ENCODE measurements at places on chromosomes 1 and 21.

GRCh38 chr1:199862047-199862446 lies 165.5 kb upstream of the NR5A2 start:
- no peaks in the 10 kb centered on the region for H3K4me1 ChIP-seq
- no peak for DNase-seq
- H3K36me3 ChIP-seq: no peaks in the 10 kb centered on the region
- no peak overlapping the region for H3K4me3 ChIP-seq

GRCh38 chr1:243848858-243849420 lies 1.1 kb downstream of the AKT3 start:
- no peaks in the 10 kb centered on the region for H3K27me3 ChIP-seq
- H3K36me3 ChIP-seq: no peaks in the 10 kb centered on the region
- peak; percentile 32 for DNase-seq

- no peak for DNase-seq
- H3K27ac ChIP-seq: no peak overlapping the region
- H3K36me3 ChIP-seq: no peaks in the 10 kb centered on the region
- H3K27me3 ChIP-seq: no peaks in the 10 kb centered on the region
- H3K4me3 ChIP-seq: no peak overlapping the region
Observed at GRCh38 chr1:8670371-8670818, 147.0 kb downstream of the RERE start.

DNA sequence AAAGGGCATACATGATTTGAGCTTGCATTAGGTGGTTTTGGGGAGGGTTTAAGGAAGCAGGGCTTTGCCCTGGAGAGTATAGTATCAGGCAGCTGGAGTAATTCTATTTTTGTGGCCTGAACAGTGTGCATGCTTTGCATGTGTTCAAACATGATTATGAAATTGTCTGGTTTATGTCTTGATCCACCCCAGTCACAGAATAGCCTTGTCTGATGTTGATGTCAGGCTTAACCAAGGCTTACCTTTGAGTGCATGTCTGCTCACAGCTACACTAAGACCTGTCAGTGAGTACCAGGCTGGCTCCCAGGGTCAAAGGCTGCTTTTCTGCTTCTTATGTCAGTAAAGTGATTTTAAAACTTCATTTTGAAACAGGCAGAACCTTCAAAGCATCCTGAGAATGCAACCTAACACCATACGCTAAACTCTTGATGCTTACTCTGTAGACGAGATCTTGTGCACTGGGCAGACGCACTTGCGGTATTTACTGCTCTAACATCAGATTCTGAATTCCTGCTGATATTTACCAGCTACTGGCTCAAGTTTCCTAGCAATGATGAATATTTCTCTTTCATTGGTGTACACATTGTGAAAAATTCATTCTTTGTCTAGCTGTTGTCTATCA lies 78.9 kb downstream of the MAP3K21 start:
- H3K4me3 ChIP-seq: no peak overlapping the region
- no peak overlapping the region for H3K27ac ChIP-seq
- DNase-seq: no peak
- H3K36me3 ChIP-seq: no peaks in the 10 kb centered on the region
- no peaks in the 10 kb centered on the region for H3K27me3 ChIP-seq

- no peaks in the 10 kb centered on the region for H3K27me3 ChIP-seq
- H3K4me1 ChIP-seq: peaks cover 10% of the 10 kb centered on the region
- H3K4me3 ChIP-seq: no peak overlapping the region
- DNase-seq: peak; percentile 14
- no peaks in the 10 kb centered on the region for H3K36me3 ChIP-seq
Observed at GRCh38 chr21:42760951-42761751, 107.7 kb downstream of the PDE9A start.

- no peaks in the 10 kb centered on the region for H3K27me3 ChIP-seq
- no peaks in the 10 kb centered on the region for H3K36me3 ChIP-seq
- no peak for DNase-seq
- no peak overlapping the region for H3K4me3 ChIP-seq
- H3K27ac ChIP-seq: no peak overlapping the region
Observed at GRCh38 chr1:208369658-208370057, 125.5 kb upstream of the PLXNA2 start.

DNA sequence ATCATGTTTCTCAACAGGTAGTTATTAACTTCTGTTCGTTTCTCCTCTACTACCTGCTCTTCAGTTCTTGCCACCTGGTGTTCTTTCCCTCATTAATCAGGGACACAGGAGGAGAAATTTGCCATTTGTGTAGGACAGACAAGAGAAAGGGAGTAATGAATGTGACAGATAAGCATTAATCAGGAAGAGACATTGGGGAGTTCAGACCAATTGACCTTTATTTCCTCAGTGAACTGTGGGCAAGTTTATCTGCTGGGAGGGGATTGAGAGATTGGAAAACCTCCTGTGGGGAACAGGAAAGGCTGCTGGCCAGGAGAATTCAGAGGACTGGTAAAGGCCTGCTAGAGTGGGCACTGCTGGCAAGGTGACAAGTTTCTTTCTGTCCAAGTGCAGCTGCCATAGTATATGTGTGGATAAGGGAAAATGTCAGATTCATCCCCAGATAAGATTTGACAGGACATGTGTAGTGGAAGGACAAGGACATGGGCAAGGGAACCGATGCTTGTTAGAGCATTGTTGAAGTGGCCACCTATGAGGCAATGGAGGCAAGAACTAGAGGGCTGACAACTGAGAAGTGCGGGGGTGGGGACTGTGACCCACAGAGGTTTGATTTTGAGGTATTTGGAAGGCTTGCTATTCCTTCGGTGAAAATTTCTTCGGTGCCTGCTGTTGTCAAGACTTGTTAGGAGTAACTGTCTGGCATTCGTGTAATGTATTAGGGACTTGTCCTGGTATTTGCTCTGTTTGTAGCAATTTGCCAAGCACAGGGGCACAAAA lies 12.6 kb downstream of the SZT2 start:
- no peaks in the 10 kb centered on the region for H3K4me1 ChIP-seq
- peaks cover 5% of the 10 kb centered on the region for H3K36me3 ChIP-seq
- no peak for DNase-seq

DNA sequence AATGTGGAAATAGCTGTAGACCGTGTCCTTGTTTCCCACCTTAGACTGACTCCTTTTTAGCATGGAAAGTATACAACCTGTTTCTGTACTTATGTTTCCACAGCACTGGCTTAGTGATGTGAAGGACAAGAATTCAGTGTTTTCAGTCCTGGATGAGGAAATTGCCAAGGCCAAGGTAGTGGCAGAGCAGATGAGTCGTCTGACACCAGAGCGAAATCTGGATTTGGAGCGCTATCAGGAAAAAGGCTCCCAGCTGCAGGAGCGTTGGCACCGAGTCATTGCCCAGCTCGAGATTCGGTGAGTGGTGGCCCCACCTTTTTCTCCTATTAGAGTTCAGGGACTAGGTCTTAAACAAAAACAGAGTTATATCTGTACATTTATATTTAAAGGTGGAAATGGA lies 112.6 kb downstream of the MACF1 start:
- H3K27me3 ChIP-seq: no peaks in the 10 kb centered on the region
- DNase-seq: no peak
- H3K4me1 ChIP-seq: no peaks in the 10 kb centered on the region
- no peak overlapping the region for H3K4me3 ChIP-seq
- no peak overlapping the region for H3K27ac ChIP-seq

DNA sequence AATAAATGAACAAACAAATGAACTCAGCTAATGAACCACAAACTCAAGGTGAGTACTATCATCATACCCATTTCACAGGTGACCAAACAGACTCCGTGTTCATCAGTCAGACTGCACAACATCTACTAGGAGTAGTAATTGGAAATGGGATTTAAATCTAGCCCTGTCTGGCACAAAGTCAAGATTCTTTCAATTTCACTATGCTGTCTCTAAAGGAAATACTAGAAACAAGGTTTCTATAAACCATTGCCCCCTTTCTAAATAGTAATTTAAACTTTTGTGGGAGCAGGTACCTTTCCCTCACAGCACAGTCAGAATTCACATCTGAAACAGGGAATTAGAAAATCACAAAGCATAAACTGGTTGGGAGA lies 160.3 kb downstream of the TGFBR3 start:
- H3K36me3 ChIP-seq: no peaks in the 10 kb centered on the region
- no peaks in the 10 kb centered on the region for H3K27me3 ChIP-seq
- H3K4me3 ChIP-seq: no peak overlapping the region
- no peak for DNase-seq

- no peaks in the 10 kb centered on the region for H3K27me3 ChIP-seq
- peak; percentile 81 for DNase-seq
- no peak overlapping the region for H3K4me3 ChIP-seq
Observed at GRCh38 chr1:176880955-176881595, 283.4 kb downstream of the ASTN1 start.

GRCh38 chr1:168834225-168834872 lies 105.3 kb upstream of the DPT start:
- peak overlapping the region; percentile 68 for H3K27ac ChIP-seq
- H3K36me3 ChIP-seq: no peaks in the 10 kb centered on the region
- no peak for DNase-seq

DNA sequence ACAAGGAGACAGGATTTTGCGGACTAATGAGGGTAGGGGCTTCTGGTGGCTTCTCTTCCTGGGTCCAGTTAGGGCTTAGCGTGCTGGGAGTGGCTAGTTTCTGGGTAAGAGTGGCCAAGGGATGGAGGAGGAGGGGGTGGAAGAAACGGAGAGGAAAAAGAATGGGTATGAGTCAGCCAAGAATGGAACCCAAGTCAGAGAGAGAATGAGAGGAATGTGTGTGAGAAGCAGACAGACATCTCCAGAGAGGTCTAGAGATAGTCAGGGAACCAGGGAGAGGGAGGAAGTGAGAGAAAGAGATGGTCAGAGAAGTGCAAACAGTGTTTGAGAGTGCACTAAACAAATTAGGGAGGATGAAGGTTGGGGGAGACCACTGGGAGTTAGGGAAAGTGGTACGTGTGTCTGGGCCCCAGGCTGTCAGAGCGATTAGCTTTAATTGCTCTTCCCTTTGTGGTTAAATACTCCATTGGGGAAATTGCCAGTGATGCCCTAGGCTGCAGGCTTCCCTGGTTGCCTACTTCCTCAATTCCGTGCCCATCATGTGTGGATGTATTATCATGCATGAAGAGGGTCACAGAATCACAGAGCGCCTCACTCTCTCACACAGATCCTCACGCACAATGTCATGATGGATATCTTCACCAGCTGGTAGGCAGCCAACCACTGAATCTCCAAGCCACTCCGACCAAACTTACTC lies 1.4 kb downstream of the PEA15 start:
- H3K4me1 ChIP-seq: peaks cover 54% of the 10 kb centered on the region
- DNase-seq: no peak
- H3K36me3 ChIP-seq: no peaks in the 10 kb centered on the region
- peak overlapping the region; percentile 85 for H3K27ac ChIP-seq
- no peaks in the 10 kb centered on the region for H3K27me3 ChIP-seq

DNA sequence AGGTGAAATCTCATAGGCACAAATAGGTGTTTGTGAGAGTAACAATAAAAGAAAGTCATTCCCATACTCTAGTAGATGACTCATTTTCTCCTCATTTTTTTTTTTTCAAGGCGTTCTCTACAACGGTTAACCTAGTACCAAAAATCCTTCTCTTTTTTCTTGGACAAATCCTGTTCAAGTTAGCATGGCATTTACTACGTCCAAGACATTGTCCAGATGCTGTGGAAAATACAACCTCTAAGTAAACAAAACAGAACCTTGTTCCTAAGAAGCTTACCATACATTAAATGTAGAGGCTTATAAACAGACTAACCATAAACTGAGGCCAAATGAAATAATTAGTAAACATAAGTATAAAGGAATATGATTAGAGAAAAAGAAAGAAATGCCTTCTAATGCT lies 76.2 kb upstream of the RGS4 start:
- no peak for DNase-seq
- H3K36me3 ChIP-seq: no peaks in the 10 kb centered on the region
- H3K4me3 ChIP-seq: no peak overlapping the region
- no peak overlapping the region for H3K27ac ChIP-seq

DNA sequence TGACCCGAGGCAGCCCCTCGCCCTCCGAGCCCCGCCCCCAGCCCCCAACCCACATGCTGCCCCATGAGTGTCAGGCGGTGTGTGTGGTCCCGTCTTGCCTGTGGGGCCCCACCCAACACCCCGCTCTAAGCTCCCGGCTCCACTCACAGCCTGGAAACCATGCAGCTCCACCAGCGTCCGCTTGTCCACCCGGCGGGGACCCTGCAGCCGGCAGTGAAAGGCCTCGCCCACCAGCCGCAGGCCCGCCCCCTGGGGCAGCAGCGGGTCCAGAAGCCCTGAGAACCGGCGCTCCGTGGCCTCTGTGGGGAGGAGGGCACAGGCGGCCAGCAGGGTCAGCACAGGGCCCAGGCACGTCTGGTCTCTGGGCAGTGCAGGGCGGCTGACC lies 2.7 kb downstream of the C1QTNF12 start:
- H3K27me3 ChIP-seq: no peaks in the 10 kb centered on the region
- no peak overlapping the region for H3K27ac ChIP-seq
- no peaks in the 10 kb centered on the region for H3K4me1 ChIP-seq
- DNase-seq: no peak
- H3K36me3 ChIP-seq: no peaks in the 10 kb centered on the region

- DNase-seq: no peak
- H3K36me3 ChIP-seq: no peaks in the 10 kb centered on the region
Observed at GRCh38 chr1:77085109-77085508, 134.1 kb downstream of the PIGK start.

DNA sequence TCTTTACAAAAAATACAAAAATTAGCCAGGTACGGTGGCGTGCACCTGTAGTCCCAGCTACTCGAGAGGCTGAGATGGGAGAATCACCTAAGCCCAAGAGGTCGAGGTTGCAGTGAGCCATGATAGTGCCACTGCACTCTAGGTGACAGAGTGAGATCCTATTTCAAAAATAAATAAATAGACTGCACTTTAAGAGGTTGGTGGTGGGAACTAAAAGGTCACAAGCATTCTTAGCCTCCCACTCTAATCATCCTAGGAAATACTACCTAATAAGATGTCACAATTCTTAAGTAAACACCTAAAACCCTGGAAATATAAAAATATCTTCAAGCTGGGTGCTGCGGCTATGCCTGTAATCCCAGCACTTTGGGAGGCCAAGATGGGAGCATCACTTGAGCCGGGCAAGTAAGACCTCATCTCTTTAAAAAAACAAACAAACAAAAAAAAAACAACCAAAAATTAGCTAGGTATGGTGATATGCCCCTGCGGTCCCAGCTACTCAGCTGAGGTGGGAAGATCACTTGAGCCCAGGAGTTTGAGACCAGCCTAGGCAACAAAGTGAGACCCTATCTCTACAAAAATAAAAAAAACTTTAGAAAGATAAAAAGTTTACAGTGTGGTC lies 4.1 kb downstream of the DCAF8 start:
- H3K4me3 ChIP-seq: no peak overlapping the region
- H3K36me3 ChIP-seq: no peaks in the 10 kb centered on the region
- H3K27me3 ChIP-seq: no peaks in the 10 kb centered on the region
- no peak for DNase-seq

DNA sequence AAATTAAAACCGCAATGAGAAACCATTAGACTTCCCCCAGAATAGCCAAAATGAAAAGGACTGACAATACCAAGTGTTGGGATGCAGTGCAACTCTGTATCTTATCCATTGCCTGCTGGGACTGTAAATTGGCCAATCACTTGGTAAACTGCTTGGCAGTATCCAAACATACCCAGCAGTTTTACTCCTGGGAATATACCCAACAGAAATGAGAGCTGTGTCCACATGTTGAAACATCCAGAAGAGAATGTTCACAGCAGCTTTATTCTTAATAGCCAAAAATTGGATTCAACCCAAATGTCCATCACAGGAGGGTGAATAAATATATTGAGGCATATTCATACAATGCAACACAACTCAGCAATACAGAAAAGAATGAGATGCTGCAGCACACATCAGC lies 13.7 kb upstream of the FAM20B start:
- no peak overlapping the region for H3K27ac ChIP-seq
- DNase-seq: no peak
- peaks cover 4% of the 10 kb centered on the region for H3K4me1 ChIP-seq
- no peak overlapping the region for H3K4me3 ChIP-seq
- H3K36me3 ChIP-seq: no peaks in the 10 kb centered on the region
